ENCODE measurements at places on chromosomes 12 and 14. TPM values are rescaled to one million over a fixed set of nuclear protein-coding genes. Genes with fewer than 3 reads are reported as not detected.

The CHMP4A gene
- 76.9 TPM for total RNA-seq

The PPFIA2 gene
- total RNA-seq, result 0.24 TPM

The CMA1 gene
- 0.28 TPM for total RNA-seq

The KRT82 gene
- total RNA-seq, result 0.05 TPM

The FOXN4 gene
- not detected for total RNA-seq

The WIF1 gene
- total RNA-seq, result 0.38 TPM

All from thymus (tissue), 14 donors.